ENCODE measurements at places on chromosomes 7 and 10.

DNA sequence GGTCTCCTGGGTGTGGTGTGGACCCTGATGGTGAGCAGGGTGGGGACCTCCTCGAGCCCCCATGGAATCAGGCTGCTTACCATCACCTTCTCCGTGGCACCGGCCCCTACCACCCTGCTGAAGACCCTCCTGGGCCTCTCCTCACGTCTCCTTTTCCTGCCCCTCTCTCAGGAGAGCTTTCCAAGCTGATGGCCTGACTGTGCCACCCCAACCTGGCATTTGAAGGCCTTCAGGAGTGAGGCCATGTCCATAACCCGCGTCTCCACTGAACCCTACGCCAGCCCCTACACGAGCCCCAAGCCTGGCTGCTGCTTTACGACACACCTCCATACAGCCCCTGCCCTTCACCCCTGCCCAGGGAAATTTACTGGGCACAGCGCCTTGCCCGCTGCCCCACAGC, 55.4 kb downstream of the ZRANB1 start:
- no peaks in the 10 kb centered on the region for H3K27me3 ChIP-seq
- peak overlapping the region; percentile 68 for H3K27ac ChIP-seq
- no peak for DNase-seq

DNA sequence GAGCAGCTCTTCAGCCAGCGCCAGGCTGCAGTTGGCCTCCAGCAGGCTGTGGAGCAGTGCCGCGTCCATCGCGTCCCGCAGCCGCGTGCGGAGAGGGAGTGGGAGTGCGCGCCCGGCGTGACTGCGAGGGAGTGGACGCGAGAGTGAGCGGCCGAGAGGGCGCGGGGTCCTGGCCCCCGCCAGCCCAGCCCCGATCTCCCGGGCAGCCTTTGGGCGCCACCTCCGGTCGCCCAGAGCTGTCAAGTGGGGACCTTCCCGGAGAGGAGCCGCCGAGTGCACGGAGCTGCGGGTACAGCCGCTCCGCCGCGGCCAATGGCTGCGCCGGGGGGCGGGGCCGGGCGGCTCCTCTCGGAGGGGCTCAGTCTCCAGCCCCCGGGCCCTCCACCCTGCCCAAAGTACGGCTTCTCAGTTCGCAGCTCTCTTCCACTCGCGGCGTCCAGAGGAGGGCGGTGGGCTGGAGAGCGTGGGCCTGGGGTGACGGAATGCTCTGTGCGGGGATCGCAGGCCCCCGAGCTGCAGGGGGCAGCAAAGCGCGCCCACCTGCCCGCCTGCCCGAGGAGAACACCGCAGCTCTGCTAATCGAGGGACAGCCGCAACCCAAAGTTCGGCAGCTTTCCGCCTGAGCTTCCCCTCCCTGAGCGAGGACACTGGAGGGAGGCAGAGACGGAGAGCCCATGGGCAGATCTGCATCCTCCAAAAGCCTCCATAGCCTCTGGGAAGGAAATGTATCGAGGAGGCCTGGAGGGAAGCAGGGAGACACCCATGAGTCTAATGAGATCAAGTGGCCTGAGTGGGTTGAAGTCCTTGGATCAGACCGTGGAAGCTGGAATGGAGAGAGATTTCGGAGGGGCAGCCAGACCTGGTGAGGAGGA, at the start of gene CRHR2:
Gene CRHR2, minus strand, starts transcription at position 245 of the 872 bp plus-strand sequence. Its CDS starts 176 bp downstream, at position 69.
- H3K27me3 ChIP-seq = peaks cover 70% of the 10 kb centered on the region
- no peaks in the 10 kb centered on the region for H3K36me3 ChIP-seq
- peak; percentile 63 for DNase-seq
- H3K4me3 ChIP-seq = peak within 1 kb of the TSS; percentile 79
- no peak within 1 kb of the TSS for H3K27ac ChIP-seq

GRCh38 chr7:151477867-151478266, 37.9 kb upstream of the CRYGN start:
- DNase-seq = no peak
- peaks cover 64% of the 10 kb centered on the region for H3K4me1 ChIP-seq
- no peak overlapping the region for H3K4me3 ChIP-seq
- peaks cover 50% of the 10 kb centered on the region for H3K36me3 ChIP-seq
- no peaks in the 10 kb centered on the region for H3K27me3 ChIP-seq

DNA sequence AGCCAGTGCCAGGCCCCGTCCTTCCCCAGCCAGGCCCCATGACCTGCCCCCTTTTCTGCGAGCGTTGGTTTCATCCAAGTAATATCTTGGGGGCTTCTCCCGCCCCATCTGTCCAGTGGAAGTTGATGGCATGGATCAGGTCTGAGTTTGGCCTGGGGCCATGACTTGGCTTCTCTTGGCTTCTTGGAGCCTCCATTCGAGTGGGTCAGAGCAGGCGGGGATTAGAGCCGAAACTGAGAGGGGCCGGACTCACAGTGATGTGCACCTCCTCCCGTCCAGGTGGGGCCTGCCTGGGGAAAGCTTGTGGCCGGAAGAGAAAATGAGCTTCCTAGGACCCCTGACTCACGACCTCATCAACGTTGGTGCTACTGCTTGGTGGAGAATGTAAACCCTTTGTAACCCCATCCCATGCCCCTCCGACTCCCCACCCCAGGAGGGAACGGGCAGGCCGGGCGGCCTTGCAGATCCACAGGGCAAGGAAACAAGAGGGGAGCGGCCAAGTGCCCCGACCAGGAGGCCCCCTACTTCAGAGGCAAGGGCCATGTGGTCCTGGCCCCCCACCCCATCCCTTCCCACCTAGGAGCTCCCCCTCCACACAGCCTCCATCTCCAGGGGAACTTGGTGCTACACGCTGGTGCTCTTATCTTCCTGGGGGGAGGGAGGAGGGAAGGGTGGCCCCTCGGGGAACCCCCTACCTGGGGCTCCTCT, 15.1 kb upstream of the LIMK1 start:
- no peaks in the 10 kb centered on the region for H3K27me3 ChIP-seq
- H3K27ac ChIP-seq = no peak overlapping the region
- DNase-seq = no peak
- no peak overlapping the region for H3K4me3 ChIP-seq
- H3K36me3 ChIP-seq = no peaks in the 10 kb centered on the region

DNA sequence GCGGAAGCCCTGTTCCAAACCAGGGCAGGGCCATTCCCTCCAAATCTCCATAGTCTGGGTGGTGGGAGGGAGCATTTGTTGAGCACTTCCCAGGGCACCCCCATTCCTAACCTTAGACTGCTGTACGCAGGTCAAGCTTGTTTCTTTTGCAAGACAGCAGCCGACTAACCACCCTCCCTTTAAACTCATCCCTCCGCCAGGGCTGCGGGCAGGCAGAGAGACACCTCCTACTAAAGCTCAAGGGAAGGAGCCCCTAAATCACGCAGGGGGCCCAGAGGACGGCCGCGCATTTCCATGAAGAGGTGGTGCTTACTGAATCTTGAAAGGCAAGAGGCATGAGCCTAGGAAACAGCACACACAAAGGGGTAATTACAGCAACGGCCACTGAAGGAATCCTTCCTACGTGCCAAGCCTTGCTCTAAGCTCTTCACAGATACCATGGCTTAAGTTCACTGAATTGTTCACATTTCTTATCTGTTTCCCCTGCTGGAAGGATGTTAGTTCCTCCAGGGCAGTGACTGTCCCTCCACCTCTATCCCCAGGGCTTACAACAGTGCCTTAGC, 90.0 kb downstream of the PROSER2 start:
- H3K27ac ChIP-seq = no peak overlapping the region
- no peak overlapping the region for H3K4me3 ChIP-seq
- H3K36me3 ChIP-seq = no peaks in the 10 kb centered on the region
- H3K27me3 ChIP-seq = no peaks in the 10 kb centered on the region

DNA sequence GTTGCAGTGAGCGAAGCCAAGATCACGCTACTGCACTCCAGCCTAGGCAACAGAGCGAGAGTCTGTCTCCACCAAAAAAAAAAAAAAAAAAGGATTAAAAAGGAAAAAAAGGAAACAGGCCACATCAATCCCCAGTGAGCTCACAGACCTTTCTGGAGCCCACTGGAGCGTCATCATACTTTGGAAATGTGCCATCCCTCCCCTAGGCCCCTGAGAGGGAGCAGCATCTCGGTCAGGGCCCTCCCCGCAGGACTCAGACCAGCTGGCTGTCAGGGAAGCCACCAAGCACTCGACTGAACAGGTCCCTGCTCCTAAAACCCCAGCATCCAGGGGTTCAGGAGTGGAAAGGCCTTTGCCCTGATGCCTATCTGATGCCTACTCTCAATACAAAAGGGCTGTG, 97.9 kb upstream of the SH2B2 start:
- H3K27me3 ChIP-seq = no peaks in the 10 kb centered on the region
- H3K27ac ChIP-seq = no peak overlapping the region
- H3K36me3 ChIP-seq = peaks cover 44% of the 10 kb centered on the region
- H3K4me1 ChIP-seq = peaks cover 28% of the 10 kb centered on the region
- no peak for DNase-seq

GRCh38 chr10:4280461-4281189, 495.6 kb upstream of the KLF6 start:
- H3K36me3 ChIP-seq = no peaks in the 10 kb centered on the region
- DNase-seq = no peak
- H3K27ac ChIP-seq = 0 out of 2 replicates have a peak overlapping the region, but pooled peaks have one; percentile 3
- H3K4me1 ChIP-seq = peaks cover 17% of the 10 kb centered on the region
- no peak overlapping the region for H3K4me3 ChIP-seq
- H3K27me3 ChIP-seq = no peaks in the 10 kb centered on the region

GRCh38 chr7:15525652-15526263, 36.1 kb downstream of the AGMO start:
- no peak overlapping the region for H3K27ac ChIP-seq
- no peak for DNase-seq
- peaks cover 12% of the 10 kb centered on the region for H3K36me3 ChIP-seq
- no peaks in the 10 kb centered on the region for H3K4me1 ChIP-seq
- no peaks in the 10 kb centered on the region for H3K27me3 ChIP-seq

DNA sequence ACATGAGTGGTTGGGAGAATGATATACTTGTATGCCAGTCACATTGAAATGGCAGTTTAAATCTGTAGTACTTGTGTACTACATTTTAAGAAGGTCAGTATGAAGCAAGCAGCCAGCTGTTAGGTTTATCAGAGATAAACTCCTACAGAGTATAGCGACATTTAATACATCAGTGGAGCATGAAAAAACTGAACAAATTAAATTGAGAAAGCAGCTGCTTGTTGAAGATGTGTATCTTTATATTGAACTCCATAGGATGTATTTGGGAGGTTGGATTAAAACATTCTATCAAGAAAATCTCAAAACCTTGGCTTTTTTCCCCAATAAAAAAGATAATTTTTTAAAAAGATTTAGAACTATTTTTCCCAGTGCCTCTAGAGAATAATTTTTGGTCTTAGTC, 47.8 kb downstream of the PHF14 start:
- peaks cover 26% of the 10 kb centered on the region for H3K36me3 ChIP-seq
- H3K27me3 ChIP-seq = no peaks in the 10 kb centered on the region
- no peak overlapping the region for H3K27ac ChIP-seq

DNA sequence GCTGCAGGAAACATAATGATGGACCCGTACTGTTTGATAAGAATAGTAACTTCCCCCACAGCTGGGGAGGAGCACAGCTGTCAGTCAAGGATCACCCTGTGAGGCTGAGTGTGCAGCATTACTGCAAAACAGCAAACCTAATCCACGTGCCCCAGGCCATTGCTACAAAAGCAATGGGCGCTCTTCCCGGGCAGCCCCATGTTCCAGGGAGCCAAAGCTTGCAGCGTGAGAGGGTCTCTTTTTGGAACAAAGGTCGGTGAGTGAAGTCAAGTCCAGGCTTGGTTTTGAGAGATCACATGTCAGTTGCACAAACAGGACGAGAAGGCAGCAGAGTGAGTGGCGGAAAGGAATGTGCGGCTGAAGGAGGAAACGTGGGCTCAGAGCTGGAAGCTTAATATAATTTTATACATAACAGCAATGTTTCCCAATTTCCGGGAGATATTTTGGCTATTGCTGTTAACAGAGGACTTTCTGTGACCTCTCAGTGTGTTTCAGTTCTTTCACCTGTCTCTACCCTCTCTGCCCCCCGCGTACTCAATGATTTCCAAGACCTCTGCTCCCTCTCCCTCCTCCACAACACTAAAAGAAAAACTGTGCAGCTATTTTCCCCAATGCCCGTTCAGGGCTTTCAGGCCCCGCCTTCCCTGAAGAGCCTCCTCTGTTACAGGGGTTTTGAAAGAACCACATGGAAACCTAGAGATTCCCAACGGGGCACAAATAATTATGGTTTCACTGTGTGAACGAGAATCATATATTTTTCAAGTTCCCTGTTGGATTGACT, 128.9 kb downstream of the MTPAP start:
- no peak overlapping the region for H3K27ac ChIP-seq
- H3K4me3 ChIP-seq = no peak overlapping the region
- peaks cover 3% of the 10 kb centered on the region for H3K36me3 ChIP-seq
- peaks cover 22% of the 10 kb centered on the region for H3K4me1 ChIP-seq
- DNase-seq = no peak

GRCh38 chr10:13420532-13421307, 72.6 kb upstream of the SEPHS1 start:
- no peak overlapping the region for H3K27ac ChIP-seq
- no peak for DNase-seq
- no peaks in the 10 kb centered on the region for H3K36me3 ChIP-seq
- H3K4me3 ChIP-seq = no peak overlapping the region

GRCh38 chr10:63744060-63744941, 223.1 kb downstream of the REEP3 start:
- peaks cover 3% of the 10 kb centered on the region for H3K4me1 ChIP-seq
- H3K4me3 ChIP-seq = no peak overlapping the region
- DNase-seq = no peak
- H3K36me3 ChIP-seq = no peaks in the 10 kb centered on the region

DNA sequence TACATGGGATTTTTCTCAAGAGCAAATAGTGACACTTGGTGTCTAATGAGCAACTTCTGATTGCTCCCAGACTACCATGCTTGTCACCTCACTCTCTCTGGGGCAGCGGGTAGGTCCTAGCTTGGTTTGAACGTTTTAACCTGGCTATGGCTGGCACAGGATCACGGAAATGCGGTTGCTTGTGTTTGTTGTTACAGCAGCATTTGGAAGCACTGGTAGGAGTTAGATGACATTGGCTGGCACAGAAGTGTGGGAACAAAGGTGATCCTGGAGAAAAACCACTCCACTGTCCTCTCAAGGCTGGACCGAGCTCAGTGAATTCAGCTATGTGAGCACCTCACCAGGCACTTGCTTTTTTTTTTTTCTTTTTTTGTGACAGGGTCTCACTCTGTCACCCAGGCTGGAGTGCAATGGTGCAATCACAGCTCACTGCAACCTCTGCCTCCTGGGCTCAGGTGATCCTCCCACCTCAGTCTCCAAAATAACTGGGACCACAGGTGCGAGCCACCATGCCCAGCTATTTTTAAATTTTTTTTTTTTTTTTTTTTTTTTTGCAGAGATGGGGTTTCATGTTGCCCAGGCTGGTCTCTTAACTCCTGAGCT, 3.5 kb upstream of the PFKFB3 start:
- H3K4me1 ChIP-seq = peaks cover 14% of the 10 kb centered on the region
- H3K4me3 ChIP-seq = no peak overlapping the region
- peaks cover 46% of the 10 kb centered on the region for H3K27me3 ChIP-seq
- H3K36me3 ChIP-seq = no peaks in the 10 kb centered on the region
- no peak for DNase-seq

DNA sequence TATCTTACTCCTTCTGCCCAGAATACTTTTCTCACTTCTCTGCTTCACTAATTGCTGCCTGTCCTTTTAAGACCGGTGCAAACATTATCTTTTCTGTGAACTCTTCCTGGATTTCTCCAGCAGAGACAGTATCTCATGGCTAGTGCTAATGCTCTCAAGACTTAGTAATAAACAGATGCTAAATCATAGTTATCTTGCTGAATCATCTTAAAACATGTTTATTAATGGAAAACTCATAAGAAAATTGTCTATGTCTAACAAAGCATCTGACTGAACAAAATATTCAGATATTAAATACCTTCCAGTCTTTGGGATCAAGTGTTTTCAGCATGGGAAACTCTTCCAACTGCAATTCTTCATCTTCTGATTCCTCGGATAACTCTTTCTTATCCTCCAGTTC, 3.1 kb downstream of the DNAJC2 start:
- H3K27ac ChIP-seq = no peak overlapping the region
- DNase-seq = no peak
- H3K4me3 ChIP-seq = no peak overlapping the region
- peaks cover 5% of the 10 kb centered on the region for H3K4me1 ChIP-seq
- peaks cover 47% of the 10 kb centered on the region for H3K36me3 ChIP-seq

Measured in WTC11 (cell line).